HT-29 (cell line): ENCODE measurements at places on chromosomes 12 and 14. TPM values are rescaled to one million over a fixed set of nuclear protein-coding genes. Genes with fewer than 3 reads are reported as not detected.

DNA sequence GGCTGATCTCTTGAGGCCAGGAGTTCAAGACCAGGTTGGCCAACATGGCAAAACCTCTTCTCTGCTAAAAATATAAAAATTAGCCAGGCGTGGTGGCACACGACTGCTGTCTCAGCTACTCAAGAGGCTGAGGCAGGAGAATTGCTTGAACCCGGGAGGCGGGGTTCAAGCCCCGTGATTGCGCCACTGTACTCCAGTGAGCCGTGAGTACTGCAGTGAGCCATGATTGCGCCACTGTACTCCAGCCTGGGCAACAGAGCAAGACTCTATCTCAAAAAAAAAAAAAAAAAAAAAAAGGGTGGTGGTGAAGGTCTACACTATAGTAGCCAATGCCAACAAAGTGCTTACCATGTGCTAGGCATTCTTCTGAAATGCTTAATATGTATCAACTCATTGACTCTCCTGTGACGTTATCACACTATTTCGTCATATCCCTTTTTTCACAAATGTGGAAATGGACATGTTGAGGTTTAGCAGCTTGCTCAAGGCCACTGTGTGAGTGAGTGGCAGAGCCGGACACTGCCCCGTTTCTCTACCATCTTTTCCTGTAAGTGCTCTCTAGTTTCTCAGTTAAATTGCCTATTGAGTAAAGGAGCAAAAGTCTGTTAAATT is 59.6 kb downstream of the GNS start:
- no peak for DNase-seq

DNA sequence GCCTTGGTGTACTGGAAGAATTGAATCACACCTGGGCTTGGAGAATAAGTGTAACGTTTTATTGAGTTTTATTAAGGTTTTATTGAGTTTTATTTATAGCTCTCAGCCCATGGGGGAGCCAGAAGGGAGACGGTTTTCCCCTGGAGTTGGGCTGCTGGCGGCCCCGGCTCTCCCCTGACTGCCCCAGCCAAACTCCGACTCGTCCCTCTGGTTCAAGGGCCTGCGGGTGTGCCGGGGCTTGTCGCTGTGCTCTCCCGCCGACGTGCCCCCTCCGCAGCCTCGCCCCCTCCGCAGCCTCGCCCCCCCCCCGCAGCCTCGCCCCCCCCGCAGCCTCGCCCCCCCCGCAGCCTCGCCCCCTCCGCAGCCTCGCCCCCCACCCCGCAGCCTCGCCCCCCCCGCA is 326.1 kb upstream of the RTL1 start:
- no peak for DNase-seq

GRCh38 chr12:27309293-27309994 is 23.2 kb upstream of the BMAL2 start:
- DNase-seq = no peak

DNA sequence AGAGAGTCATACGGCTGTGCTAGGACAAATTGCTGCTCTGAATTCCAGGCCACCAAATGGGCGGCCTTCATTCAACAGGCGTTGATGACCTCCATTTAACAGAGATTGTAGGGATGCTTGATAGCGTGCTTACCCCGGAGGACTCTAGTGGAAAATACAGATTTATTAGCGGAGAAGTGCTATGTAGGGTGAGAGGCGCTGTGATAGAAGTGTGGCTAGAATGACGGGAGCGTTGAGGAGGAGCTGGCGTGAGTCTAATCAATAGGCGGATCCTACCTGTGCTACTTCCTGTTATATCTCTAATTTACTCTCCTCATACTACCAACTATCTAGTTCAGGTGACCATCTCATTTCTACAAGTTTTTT is 668 bp downstream of the MRPS35 start:
- DNase-seq = peak; percentile 85

- DNase-seq = no peak
These were observed 141.8 kb upstream of the CPM start for GRCh38 chr12:69074556-69075349.

- no peak for DNase-seq
These were observed 83.0 kb downstream of the LLPH start for GRCh38 chr12:66047411-66048021.

DNA sequence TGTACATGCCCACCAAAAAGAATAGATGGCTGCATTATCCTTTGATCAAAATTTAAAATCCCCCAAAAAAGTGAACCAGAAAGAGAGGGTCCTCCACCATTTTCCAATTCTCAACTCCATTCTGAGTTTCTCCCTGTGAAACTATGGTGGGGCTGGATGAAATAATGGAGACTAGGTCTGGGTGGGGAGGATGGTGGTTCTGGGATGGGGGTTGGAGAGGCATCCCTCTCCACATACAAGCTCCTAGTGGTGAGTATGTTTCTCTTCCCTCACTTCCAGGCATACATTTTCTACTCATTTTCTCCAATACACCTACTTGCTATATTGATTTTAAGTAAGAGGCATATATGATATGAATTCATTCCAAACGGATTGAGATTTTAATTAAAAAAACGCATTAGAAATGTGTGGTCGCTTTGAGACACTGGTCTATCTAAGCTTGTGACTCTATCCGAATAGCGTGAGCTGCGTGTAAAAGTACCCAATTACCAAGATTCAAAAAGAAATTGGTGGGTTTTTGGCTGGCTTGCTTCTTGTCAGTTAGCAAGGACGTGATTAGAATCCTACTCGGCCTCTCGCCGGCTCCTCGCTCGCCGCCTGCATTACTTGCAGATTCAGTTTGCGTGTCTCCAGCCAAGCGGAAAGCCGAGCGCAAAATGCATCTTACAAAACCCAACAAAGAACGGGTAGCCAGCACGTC is 3.4 kb downstream of the ASCL1 start:
- no peak for DNase-seq

Gene CD9
- 164 and 169 TPM in 2 replicates for total RNA-seq

- peak; percentile 96 for DNase-seq
These were observed 53.4 kb downstream of the PLBD1 start for GRCh38 chr12:14514154-14514842.

DNA sequence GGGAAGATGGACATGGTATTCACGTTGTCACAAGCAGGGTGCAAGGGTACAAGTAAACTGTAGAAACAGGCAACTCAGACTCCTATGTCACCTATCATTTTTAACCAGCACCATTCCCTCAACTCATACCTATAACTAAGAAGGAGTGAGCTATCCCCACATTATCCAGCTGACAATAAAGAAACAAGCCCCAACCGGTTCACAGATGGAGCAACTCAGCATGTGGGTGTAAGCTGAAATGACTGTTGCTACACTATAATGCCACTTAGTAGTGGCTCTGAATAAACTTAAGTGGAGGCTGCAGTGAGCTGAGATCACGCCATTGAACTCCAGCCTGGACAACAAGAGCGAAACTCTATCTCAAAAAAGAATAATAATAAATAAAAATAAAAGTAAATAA is 829.5 kb upstream of the MDGA2 start:
- no peak for DNase-seq

DNA sequence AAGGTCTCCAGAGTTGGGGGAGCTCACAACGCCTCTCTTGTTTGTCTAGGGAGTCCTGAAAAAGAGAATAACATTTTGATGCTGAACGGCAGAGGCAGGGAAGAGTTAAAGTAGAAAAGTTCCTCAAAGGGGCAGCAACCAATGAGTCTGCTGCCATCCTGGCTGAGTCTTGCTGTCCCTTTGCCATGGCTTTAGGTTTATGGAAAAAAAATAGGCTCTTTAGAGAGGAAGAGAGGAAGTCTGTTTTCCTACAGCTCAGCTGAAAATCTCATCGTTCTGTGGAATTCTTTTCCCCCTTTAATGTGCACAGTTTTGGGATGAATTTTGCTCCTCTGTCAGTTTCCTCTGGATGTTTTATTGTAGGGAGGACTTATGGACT is 314.8 kb upstream of the TBX3 start:
- no peak for DNase-seq

GRCh38 chr14:46381674-46382073 is 269.9 kb downstream of the RPL10L start:
- no peak for DNase-seq

Gene SMOC1
- not detected in 2 replicates for total RNA-seq
